ENCODE measurements at places on chromosomes 4 and X.

- H3K36me3 ChIP-seq, result no peaks in the 10 kb centered on the region
- no peaks in the 10 kb centered on the region for H3K4me1 ChIP-seq
- H3K4me3 ChIP-seq, result no peak overlapping the region
- H3K27me3 ChIP-seq, result no peaks in the 10 kb centered on the region
- DNase-seq, result no peak
These were observed 67.8 kb downstream of the MED28 start for GRCh38 chr4:17682222-17682566.

DNA sequence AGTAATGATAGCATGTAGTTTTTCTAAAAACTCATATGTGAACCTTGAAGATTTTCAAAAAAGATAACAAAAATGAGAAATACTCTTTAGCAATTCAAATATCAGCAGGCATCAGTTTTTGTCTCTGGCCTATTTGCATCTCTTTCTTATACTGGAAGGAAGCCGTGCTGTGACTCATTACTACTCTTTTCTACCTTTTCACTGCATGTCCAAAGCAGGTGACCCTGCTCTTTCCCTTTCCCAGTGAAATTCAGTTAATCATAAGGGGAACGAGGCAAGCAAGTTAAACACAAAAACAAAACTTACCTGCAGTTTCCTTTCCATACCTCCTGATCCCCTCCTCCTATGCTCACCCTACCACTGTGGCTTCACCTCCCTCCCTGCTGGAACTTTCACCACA is 9.3 kb downstream of the SPATA4 start:
- no peak overlapping the region for H3K4me3 ChIP-seq
- no peak for DNase-seq
- no peaks in the 10 kb centered on the region for H3K27me3 ChIP-seq
- no peak overlapping the region for H3K27ac ChIP-seq

DNA sequence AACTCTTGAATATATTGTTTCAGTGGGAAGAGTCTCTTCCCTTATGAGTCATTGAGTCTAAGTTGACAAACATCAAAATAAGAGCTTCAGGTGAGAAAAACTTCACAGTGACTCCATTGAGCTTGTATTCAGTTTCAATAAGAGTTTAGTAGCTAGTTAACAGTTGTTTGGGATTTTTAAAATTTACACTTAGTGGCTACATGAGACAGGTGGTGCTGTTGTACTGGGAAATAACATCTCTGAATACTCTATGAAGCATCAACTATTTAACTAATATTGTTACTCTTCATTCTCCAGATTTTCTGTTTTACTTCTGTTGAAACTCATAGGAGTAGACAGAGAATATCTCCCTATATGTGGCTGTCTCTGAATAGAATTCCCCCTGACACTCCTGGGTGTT is 1609.1 kb downstream of the C4orf33 start:
- H3K4me1 ChIP-seq, result no peaks in the 10 kb centered on the region
- no peak for DNase-seq
- H3K36me3 ChIP-seq, result no peaks in the 10 kb centered on the region
- H3K27ac ChIP-seq, result no peak overlapping the region
- no peak overlapping the region for H3K4me3 ChIP-seq
- H3K27me3 ChIP-seq, result no peaks in the 10 kb centered on the region

DNA sequence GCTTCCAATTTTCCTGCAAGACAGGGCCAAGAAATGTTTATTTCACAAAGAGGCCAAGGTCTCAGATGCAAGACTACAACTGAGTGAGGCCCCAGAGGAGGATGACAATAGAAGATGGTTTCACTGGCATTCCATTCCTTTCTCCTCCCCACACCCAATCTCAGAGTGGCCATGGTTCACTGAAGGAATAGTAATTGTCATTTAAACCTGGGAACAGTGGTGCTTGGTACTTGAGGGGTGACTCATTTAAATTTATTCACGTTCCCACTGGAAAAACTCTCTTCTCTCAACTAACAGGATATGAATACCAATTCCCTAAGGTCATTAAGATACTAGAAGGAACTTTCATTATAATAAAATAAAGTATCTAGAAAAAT is 35.3 kb upstream of the CXCL8 start:
- no peaks in the 10 kb centered on the region for H3K4me1 ChIP-seq
- H3K36me3 ChIP-seq, result no peaks in the 10 kb centered on the region
- H3K27me3 ChIP-seq, result no peaks in the 10 kb centered on the region
- no peak overlapping the region for H3K4me3 ChIP-seq
- H3K27ac ChIP-seq, result no peak overlapping the region
- no peak for DNase-seq
